Hematopoietic multipotent progenitor cell treated with erythropoietin and hydrocortisone succinate and interleukin-3 and kit ligand, for 6 days (in vitro differentiated cells): ENCODE measurements at places on chromosomes 6 and 20.

DNA sequence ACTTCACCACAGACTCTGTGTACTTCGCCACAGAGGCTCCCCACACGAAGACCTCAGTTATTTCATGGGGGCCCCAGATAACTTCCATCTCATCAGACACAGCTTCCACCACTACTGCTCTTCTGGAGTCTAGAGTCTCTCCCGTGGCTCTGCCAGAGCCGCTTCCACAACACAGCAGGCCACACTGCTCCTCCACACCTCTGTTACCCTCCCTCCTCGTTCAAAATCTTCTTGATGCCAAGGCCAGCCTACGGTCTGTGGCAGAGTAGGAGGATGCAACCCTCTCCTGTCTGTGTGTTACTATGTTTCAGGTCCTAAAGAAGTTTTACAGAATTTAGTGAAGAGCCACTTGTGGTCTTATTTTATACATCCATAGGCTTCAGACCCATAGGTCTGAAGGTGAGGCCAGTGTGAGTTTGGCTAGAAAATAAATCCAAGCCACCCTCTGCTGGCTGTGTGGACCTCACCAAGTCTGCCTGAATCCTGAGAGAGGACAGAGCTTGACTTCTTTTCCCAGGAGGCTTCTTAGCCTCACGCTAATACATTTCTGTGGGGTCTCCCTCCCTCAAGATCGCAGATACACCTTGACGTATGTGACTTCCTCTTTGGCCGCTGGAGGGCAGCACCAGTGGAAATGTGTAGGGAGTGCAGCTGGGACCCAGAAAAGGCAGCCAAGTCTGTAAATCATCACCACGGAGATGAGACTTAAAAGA, 197.7 kb downstream of the FAXC start:
- peak; percentile 60 for DNase-seq

- DNase-seq, result no peak
These were observed 12.2 kb downstream of the PRDM13 start for GRCh38 chr6:99618649-99619408.

- peak; percentile 7 for DNase-seq
These were observed 26.3 kb downstream of the PRDM1 start for GRCh38 chr6:106112433-106112832.

GRCh38 chr6:167397712-167398111, 72.8 kb downstream of the TTLL2 start:
- no peak for DNase-seq

- no peak for DNase-seq
These were observed 29.3 kb upstream of the TXNDC5 start for GRCh38 chr6:7939864-7940228.

DNA sequence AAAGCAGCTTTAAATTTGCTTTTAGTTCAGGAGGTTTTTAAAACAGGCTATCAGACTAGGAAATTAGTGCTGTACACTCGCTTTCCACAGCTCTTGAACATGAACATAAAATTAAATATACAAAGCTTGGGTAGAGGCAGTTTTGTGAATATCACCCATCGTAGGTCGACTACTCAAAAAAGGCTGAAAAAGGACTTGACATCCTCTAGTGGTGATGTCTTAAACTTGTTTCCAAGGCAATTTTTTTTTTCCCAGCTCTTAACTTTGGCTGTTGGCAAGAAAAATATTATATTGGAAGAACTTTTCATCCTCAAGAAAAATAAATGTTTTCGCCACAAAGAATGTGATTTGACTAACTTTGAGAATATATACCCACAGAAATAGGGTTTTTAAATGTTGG, 2.9 kb downstream of the MAP7 start:
- DNase-seq, result peak; percentile 87

DNA sequence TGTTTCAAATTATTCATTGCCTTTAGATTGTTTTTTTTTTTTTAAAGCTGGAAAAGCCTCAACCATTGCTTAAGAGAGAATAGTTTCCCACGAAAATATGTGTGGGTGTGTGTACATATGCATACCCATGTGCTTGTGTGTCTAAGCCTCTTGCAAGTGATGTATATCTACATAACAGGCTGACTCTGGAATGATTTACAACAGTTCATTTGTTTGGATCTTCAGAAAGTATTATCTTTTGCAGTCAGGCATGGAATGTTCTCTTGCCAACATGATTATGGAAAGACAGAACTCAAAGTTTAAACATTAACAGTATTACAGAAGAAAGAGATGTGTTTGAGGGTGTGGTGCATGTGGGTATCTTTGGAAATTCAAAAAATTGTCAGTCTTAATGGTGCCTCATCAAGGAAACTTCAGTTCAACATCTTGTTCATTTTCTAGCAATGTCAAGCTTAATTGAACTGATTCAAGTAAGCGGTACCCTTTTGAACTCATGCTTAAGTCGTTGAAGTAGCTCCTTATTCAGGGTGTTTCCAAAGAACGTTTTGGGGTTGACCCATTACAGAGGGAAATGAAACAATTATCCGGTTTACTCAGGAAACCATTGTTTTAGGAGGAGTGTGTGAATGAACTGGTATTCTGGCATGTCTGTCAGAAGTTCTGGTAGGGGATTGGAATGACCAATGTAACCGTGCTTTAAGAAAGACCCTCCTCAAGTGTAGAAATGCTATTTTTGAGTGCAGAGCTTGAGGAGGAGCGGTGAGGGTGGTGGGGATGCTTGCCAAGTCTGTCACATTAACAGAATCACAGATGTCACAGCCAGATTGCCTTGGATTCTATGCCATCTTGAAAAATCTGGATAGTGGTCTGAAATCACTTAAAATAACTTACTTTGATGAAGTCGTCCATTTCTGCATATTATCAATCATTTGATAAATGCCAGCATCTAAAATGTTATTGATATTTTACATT, 60.3 kb downstream of the ADGRG6 start:
- no peak for DNase-seq

- no peak for DNase-seq
These were observed 52.1 kb downstream of the CD2AP start for GRCh38 chr6:47529734-47530133.
